ENCODE measurements at places on chromosomes 4 and X.

DNA sequence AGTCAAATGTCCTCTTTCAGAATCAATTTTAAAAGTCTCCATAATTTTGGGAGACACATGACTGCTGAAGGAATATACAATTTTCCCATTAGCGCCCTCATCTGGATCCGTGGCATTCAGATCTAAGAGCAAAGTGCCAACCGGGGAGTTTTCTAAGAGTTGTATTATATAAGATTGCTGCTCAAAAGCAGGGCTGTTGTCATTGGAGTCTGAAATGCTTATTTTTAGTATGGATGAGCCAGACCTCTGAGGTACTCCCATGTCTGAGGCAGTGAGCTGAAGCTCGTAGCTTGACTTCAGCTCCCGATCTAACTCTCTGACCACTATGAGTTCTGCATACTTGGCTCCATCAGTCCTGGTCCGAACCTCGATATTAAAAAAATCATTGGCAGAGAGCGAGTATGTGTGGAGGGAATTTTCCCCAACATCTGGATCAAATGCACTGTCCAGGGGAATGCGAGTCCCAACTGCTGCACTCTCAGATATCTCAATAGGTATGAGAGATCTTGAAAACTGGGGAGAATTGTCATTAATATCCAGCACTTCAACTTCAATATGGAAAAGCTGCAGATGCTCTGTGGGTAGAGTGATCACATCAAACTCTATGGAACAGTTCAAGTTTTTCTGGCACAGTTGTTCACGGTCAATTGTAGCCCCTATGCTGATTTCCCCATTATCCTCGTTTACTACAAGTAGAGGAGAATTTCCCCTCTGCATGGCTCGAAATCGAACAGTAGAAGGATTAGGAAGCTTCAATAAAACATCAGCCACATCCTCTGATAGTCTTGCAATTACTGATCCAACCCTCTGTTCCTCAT lies 917 bp downstream of the PCDH18 start:
- no peak for DNase-seq

DNA sequence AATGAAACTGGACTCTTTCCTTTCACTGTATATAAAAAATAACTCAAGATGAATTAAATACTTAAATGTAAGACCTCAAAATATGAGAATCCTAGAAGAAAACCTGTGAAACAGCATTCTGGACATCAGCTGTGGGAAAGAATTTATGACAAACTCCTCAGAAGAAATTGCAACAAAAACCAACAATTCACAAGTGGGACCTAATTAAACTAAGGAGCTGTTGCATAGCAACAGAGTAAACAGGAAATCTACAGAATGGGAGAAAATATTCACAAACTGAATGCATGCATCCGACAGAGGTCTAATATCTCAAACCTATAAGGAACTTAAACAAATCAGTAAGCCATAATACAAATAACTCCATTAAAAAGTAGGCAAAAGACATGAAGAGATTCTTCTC lies 851.7 kb upstream of the PCDH10 start:
- DNase-seq = no peak

GRCh38 chr4:76028350-76028765 lies 5.1 kb upstream of the CXCL10 start:
- no peak for DNase-seq

DNA sequence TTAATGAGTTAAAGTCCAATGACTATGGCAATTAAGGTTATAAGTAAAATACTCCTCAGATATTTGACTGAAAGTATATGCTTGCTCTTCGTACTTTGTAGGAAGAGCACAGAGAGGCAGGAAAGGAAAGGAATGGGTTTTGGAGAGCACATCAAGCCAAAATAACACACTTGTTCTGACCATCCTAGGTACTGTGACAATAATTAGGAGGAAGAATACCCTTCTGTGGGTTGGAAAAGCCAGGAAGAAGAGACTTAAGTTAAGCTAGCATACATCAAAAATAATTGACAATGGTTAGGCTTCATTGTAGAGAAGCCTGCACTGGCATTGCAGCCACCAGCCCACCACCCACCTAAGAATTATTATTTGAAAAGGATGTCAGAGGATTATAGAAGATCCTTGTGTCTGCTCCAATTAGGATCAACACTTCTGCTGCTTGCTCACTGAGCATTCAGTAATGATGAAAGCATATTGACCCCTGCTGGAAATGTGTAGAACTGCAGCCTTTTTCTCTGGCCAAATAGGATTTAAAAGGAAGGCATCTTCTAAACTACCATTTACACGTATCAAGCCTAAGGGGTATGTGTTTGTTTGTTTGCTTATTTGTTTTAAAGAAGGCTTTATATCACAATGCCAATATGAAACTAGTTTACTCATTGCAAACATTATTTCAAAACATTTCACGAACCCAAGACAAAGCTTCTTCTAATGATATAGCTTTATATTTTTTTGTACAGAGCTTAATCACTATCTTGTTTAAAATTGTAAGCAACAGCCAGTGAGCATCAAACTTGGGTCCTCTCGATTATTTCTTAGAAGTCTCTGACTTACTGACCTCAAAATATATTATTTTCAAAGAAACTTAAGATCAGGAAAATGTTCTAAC lies 286.2 kb upstream of the TET2 start:
- DNase-seq = peak; percentile 29

- no peak for DNase-seq
Observed at GRCh38 chrX:82384401-82384800, 1123.7 kb upstream of the POU3F4 start.
